Esophagus muscularis mucosa (tissue), 4 donors: ENCODE measurements at places on chromosomes 2 and 18. TPM values are rescaled to one million over a fixed set of nuclear protein-coding genes. Genes with fewer than 3 reads are reported as not detected.

- DNase-seq = no peak
Observed at GRCh38 chr2:170145675-170146432, 32.1 kb upstream of the MYO3B start.

DNA sequence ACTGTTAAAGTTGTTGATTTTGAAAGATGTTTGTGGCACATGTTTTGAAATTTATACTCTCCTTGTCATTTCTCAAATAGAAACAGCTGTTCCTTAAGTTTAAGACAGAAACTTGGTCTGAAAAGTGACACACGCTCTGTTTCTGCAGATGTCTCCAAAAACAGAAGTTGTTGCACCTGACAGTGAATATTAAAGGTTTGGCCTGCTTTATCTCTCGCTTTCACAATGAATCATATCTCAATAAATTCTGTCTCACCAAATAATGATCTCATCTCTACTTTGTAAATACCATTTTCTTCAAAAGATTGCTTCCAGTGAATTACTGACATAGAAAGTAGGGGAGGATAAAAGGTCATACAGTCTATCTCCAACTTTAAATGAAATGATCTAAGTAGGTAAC is 294.9 kb upstream of the SYT4 start:
- DNase-seq = no peak

GRCh38 chr18:75159238-75159518 is 49.8 kb downstream of the PTGR3 start:
- peak; percentile 26 for DNase-seq

- DNase-seq = peak; percentile 64
Observed at GRCh38 chr2:171568089-171568488, 45.8 kb downstream of the CYBRD1 start.

GRCh38 chr2:120400551-120400950 is 54.6 kb downstream of the INHBB start:
- no peak for DNase-seq

Gene AOX1
- total RNA-seq = 80.4 TPM

- peak; percentile 72 for DNase-seq
Observed at GRCh38 chr2:200695601-200696000, 109.8 kb downstream of the AOX1 start.

DNA sequence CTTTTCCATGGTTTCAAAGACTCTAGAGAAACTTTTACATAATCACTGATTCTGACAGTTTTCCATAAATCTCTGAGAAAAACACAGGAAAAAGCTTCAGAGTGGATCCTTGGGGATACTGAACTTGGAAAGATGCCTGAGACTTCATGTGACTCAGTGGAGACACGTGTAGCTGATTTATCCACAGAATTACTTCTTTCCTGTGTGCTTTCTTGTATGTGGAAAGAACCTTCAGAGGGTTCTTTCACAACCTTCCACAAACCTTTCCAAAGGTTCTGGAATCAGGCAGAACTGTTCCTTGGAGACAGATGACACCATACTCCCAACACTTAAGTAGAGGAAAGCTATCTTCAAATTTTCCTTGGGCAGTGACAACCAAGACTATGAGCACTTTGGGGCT is 207.2 kb downstream of the RND3 start:
- no peak for DNase-seq

GRCh38 chr2:19299032-19299431 is 59.4 kb downstream of the OSR1 start:
- peak; percentile 70 for DNase-seq

Gene TEX51
- total RNA-seq = not detected

DNA sequence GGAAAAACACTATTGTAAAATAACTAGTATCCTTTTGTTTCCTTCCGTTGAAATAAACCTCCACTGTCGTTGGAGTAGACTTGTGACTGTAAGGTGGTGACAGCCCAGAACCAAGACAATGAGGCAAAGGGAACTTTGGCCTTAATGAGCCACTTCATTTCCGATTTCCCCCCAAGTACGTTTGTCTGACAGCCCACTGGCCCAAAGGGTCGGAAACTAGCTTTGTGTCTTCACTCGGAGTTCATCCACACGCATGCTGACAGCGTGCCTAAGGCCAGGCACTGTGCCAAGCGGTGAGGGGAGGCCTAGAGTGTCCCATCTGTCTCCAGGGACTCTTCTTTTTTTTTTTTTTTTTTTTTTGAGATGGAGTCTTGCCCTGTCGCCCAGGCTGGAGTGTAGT is 21.0 kb downstream of the HJURP start:
- no peak for DNase-seq

DNA sequence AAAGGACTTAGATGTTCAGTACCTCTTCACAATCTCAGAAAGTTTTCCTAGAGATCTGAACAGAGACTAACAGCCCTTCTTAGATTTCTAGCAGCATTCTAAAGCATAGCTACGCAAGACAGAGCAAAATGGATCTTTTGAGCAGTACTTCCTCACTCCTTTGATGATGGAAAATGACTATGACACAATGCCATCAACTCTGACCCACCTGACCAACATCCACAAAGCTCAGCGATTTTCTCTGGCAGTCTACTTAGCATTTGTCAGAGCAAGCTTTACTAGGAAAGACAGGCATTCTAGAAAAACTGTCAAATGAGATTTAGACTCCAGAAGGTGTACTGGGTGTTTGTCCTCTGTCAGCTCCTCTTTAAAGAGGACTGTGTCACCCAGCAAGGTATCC is 180.9 kb upstream of the ACVR2A start:
- no peak for DNase-seq

DNA sequence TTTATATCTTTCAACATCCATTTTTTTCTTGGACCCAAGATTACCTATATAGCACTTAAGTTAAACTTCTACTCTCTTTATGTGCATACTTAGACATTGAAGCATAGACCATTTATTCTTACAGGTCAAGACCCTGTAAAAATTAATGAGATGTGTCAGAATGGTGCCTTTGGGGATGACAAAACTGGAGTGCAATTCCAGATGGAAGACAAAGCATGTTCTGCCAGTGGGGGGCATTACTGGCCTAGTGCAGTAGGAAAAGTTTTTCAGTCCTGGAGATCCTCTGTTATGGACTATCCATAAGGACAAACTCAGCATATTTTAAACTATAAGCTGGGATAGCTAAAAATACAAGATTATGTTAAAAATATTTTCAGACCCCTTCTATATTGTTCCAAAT is 57.8 kb upstream of the MMADHC start:
- DNase-seq = no peak

GRCh38 chr2:30681022-30681421 is 126.2 kb downstream of the CAPN13 start:
- DNase-seq = peak; percentile 80

DNA sequence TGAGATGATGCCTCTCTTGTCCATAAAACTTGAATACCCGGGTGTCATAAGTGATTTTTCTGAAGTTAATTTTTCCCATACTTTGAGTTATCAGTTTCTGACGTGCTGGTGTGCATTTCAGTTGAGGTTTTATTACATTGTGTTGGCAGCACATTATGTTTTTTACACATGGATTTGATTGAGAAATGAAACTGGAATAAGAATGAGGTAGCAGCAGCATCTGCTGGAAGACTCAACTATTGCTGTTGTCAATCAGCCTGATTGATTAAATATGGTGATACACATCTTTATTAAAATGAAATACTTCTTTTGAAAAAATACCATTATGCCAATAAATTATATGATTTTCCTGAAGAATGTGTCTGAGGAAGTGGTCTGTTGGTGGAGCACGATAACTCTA is 60.5 kb downstream of the INSIG2 start:
- DNase-seq = peak; percentile 10

DNA sequence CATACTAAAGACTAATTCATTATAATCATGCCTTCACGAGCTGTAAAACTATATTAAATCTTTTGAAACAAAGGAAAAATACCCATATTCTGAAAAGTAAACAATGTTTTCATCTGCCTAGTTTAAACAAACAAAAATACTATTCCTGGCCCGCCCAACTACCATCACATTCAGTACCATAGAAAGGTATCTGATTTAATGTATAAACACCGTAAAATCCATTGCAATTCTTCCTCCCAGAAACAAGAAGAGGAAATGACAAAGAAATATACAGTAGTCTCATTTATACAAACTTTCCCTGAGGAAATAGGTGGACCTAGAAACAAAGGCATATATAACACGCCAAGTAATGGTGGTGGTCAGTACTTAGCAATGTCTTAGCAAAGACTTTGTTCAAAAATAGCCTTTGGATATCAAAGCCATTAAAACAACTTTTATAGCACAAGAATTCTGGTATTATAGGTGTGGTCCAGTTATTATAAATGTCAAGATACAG is 71.2 kb downstream of the COBLL1 start:
- DNase-seq = no peak

DNA sequence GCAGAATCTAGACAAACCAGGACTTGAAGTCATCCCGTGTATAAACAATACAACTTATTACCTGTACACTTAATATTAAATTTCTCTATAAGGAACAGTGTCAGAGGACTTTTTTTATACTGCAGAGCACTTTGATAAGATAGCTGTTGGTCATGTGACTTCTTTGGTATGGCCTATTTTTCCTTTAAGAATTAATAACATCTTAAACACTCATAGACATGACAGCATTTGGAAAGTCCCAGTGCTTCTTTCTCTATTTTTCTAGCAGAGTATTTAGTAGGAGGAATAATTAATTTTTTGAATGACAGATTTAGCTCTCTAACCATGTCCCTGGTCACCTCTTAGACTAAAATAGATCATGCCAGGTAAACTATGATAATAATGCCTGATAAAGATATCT is 59.4 kb downstream of the PLCL1 start:
- no peak for DNase-seq

- no peak for DNase-seq
Observed at GRCh38 chr2:102770506-102770905, 8.7 kb downstream of the TMEM182 start.

DNA sequence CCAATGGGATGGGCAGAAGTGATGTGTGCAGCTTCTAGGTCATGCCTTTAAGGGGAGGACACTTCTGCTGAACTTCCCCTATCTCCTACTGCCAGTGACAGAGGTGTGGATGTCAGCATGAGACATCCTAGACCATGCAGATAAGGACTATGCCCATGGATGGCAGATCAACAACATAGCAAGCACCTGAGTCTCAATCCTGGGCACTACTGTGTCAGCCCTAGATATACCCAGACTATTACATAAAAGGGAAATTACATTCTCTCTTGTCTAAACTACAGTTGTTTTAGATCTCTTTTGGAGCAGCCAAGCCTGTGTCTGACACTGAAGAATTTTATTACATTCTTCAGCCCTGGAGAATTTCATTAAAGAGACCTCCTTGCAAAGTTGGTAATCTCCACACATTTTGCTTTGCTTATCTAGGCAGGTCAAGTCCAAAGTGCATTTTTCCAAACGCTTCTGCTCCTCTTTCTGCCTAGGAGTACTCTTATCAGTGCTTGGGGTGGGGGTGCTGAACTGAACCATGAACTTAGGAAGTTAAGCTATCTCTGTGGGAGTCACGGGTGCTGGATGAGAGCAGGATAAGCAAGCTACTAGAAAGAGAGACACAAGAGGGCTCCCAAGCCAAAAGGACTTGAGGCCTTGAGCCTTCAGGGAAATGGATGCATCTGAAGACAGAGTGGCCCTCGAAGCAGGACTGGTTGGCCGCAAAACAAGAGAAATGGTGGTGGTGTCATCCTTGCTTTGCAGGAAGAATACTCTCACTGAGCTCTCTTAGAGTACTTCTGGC is 95.2 kb upstream of the SPRED2 start:
- no peak for DNase-seq

DNA sequence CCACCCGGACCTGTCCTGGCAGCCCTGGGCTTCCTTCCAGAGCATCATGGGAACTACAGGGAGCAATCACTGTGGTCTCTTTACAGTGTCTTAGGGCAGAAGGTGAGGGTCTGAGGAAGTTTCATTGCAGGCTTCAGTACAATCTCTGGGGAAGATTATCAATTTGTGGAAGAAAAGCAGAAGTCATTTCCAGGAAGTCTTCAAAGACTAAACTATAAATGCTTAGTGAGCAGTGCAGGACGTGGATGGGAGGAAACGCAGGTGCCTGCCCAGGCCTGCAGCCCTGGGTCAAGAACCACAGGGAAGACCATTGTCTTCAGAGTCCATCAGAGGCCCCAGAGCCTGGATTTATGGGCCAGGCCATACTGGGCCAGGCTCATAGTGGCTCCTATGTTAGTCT is 54.3 kb downstream of the INO80C start:
- DNase-seq = no peak

GRCh38 chr2:133053541-133053940 is 383.5 kb upstream of the LYPD1 start:
- no peak for DNase-seq

DNA sequence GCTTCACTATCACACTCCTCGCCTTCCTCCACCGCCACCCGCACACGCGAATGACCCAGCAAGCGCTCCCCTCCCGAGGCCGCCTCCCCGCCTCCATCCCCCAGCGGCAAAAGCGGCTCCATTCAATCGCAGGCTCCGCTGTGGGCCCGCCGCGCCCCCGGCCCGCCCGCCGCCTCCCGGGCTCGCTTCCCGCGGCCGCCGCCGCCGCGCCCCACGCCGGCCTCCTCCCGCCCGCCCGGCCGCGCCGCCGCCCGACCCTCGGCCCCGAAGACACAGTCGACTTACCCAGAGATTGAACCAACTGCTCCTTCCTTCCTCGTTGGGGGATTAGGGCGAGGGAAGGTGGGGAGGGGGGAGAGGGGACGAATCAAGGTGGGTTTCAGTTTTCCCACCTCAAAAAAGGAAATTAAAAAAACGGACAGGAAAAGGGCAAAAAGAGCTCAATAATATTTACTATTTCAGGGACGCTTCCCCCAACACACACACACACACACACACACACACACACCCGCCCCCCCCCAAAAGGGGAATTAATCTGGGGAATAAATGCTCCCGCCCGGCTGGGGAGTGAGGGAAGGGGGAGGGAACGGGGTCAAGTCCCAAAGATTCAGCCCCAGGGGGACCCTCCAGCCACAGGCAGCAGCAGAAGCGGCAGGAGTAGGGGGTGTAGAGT is 743 bp downstream of the XPO1 start:
- DNase-seq = no peak

Gene DNAJC5G
- total RNA-seq = 0.42 TPM

Gene PTPRM
- total RNA-seq = 62.7 TPM

Gene DES
- total RNA-seq = 19,781 TPM

Gene CLEC4F
- total RNA-seq = 0.13 TPM

Gene LRRTM4
- total RNA-seq = 0.17 TPM

DNA sequence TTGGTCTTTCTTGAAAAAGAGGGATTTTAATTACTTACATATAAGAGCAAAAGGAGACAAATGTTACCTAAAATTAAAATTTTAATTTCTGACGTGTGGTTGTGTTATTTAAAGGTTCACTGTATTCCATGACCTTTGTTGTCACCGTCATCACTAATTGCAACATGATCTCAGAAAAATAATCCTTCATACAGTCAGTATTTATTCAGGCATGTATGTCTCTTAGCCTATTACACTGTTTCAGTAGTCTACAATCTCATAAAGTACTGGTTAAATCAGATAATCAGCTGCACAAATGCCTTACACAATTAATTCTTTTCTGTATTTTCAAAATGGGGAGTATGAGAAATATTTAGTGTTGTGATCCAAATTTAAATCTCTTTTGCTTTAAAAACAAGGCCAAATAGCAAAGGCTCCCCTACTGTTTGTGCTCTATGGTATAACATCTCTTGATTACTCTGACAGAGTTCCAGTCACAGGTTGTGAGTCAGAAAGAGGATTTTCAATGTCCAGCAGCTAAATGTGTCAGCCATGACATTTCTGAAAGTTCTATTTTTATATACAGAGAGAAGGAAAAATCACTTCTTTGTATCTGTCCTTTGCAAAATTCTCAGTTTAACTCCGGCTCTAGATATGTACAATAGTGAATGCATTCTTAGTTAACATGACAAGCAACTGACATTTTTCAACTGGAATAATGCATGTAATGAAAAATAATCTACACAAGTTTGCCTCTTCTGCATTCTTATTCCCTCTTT is 184.0 kb downstream of the FIGN start:
- DNase-seq = no peak
